ENCODE measurements at places on chromosomes 4 and X.

GRCh38 chr4:158253350-158253980 is 43.2 kb downstream of the TMEM144 start:
- no peak for DNase-seq

GRCh38 chr4:121913667-121914066 is 38.2 kb downstream of the TRPC3 start:
- DNase-seq: no peak

GRCh38 chrX:9940421-9940820 is 26.7 kb upstream of the CLDN34 start:
- DNase-seq: no peak

DNA sequence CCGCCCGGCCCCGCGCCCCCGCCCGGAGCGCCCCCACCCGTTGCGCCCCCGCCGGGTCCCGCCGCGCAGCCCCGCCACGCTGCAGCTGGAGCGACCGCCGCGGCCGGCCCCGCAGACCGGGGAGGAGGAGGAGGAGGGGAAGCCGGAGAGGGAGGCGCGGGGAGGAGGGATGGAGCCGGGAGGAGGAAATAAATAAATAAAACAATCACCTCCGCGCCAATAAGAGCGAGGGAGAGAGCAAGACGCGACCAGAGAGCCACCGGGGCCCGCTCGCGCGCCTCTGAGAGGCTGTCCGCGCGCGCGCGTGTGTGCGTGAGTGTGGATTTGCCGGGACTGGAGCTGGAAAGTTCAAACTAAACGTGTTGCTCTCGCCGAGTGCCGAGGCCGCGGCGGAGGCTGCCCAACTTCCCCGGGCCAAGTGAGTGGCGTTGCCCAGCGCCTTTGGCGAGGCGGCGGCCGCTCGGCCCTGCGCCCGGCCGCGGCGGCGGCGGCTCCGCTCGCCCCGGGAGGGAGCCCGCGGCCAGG is 2184.4 kb upstream of the TENM3 start:
- no peak for DNase-seq

GRCh38 chr4:88518911-88519310 is 4.7 kb downstream of the PYURF start:
- no peak for DNase-seq
